ENCODE measurements at places on chromosomes 2 and 18.

- H3K27ac ChIP-seq = no peak overlapping the region
- H3K4me3 ChIP-seq = peak overlapping the region; percentile 62
- H3K4me1 ChIP-seq = peaks cover 16% of the 10 kb centered on the region
Measured at GRCh38 chr2:73112026-73112912, 479 bp downstream of the RAB11FIP5 start.

DNA sequence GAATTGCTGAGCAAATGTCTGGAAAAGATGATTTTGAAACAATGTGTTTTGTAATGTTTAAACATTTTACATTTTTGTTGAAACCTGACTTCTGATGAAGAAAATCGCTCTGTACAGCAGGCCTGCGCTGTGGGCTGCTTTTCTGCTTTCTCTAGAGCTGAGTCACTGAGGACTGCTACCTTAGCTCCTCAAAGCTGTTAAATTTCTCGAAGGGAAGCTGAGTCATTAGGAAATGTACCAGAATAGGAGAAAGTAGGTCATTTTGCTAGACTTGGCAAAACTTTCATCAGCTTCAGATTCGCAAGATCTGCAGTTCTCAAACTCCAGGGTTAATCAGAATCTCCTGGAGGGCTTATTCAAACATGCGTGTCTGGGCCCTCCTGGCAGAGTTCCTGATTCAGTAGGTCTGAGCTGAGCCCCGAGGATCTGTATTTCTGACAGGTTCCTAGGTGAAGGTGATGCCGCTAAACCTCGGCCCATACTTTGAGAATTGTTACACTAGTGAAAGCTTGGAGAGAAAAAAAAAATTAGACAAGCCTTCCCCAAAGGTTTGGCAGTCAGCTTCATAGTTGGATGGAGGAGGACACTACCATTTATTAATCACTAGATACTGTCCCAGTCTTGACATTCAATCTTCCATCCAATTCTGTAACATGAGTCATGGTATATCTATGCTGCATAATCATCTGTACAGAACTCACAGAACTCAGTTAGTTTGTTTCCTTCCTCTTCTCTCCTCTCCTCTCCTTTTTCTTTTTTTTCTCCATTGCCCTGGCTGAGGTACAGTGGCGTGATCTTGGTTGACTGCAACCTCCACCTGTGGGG is 297.6 kb downstream of the PARD3B start:
- no peak overlapping the region for H3K27ac ChIP-seq
- H3K27me3 ChIP-seq = peaks cover 12% of the 10 kb centered on the region
- DNase-seq = no peak
- H3K36me3 ChIP-seq = no peaks in the 10 kb centered on the region
- H3K4me3 ChIP-seq = no peak overlapping the region

- no peak for DNase-seq
- no peaks in the 10 kb centered on the region for H3K36me3 ChIP-seq
- no peak overlapping the region for H3K27ac ChIP-seq
Measured at GRCh38 chr18:38751211-38751610, 1185.6 kb upstream of the CELF4 start.

DNA sequence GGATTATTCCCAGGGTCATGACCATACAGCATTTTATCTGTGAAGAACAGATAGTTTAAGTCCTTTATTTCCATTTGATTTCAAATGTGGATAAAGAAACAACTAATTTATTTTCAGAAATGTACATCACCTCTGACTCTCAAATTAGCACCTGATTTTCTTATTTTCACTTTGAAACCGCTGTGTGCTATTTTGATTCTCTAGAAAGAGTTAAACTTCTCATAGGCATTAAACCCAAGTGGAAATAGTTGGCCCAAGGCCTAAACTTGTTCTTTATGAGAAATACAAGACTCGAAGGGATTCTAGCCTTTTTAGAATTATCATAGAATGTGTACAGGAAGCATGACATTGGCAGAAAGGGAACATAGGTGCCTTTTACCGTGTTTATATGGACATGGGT is 41.5 kb upstream of the LTBP1 start:
- H3K36me3 ChIP-seq = no peaks in the 10 kb centered on the region
- no peak overlapping the region for H3K4me3 ChIP-seq
- no peak overlapping the region for H3K27ac ChIP-seq
- H3K4me1 ChIP-seq = no peaks in the 10 kb centered on the region

DNA sequence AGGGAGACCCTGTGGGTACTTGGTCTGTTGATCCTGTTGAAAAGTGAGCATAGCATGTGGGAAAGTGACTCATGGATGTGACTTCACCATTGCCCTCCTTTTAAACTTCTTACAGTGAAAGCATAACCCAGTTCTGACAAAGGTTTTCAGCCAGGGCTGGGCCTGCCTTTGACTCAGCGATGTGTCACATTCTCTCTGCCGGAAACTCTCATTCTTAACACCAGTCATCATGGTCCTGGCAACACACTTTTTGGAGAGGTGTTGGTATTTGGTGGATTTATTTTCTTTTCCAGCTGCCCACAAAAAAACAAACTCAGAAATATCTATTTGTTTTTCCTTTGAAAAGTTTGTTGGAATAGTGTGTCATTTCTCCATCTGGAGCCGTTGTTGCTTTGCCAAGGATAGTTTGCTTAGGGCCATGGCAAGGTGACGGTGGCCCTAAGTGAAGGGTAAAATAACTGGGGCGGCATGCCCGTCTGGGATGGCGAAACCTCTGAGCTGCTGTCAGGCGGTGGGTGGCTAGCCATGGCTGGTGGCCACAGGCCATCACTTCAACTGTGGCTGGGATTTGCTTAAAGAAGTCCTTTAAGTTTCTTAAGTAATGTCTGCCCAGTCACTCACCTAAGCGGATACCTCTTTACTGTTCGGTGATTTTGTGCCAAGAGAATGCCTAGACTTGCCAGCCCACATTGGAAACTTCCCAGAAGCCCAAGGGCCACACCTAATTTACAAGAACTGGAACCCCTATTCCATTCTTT is 123.3 kb downstream of the LTBP1 start:
- H3K4me1 ChIP-seq = no peaks in the 10 kb centered on the region
- no peaks in the 10 kb centered on the region for H3K36me3 ChIP-seq
- DNase-seq = no peak

DNA sequence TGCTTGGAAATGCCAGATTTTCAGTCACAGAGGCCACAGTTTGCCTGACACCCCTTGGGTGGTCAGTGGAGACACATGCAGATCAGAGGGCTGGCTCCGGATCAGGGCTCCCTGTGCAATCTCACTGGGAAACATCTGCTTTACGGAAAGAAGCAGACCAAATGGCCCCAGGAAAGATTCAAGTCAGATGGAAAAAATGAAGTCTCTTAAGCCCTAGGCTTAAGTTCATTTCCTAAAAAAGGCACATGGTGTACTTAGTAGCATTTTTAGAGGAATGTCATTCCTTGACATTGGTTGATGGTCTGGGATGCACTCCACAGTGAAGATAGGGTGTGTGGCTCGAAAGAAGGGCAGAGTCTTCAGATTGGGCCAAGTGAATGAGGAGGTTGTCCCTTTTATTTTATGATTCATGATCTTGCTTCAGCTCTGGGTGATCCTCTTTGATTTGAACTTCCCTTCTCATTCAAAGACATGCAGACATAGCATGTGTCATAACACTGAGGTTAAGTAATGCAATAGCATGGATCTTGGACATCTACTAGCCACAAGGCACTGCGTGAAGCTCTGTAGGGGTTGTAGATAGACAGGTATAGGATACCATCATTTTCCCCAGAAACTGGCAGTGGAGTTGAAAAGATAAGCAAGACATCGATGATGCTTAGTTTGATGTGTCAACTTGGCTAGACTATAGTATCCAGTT is 56.5 kb downstream of the KCNE4 start:
- no peaks in the 10 kb centered on the region for H3K27me3 ChIP-seq
- H3K27ac ChIP-seq = no peak overlapping the region
- H3K36me3 ChIP-seq = no peaks in the 10 kb centered on the region
- no peak for DNase-seq
- no peak overlapping the region for H3K4me3 ChIP-seq
